BE2C (cell line): ENCODE measurements at places on chromosomes 11 and 22.
A peak's percentile ranks its signal among the peaks of the same experiment; 100 is the strongest.

DNA sequence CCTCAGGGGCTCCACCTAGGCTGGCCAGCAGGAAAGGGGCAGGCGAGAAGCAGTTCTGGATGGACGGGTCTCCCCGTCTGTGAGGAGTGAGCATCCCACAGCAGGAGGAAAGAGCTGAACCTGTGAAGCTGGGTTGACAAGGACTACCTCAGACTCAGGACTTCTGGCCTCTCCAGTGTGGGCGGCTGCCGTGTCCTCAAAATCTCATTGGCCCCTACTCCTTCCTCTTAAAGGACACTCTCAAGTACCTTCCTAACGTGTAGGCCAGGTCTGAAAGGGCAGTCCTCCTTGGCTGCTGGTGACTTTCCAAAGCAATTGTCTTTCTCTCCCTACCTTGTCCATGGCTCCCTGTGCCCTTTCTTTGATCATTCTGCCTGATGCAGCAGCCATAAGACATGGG is 107.0 kb upstream of the AKIP1 start:
- DNase-seq = no peak

DNA sequence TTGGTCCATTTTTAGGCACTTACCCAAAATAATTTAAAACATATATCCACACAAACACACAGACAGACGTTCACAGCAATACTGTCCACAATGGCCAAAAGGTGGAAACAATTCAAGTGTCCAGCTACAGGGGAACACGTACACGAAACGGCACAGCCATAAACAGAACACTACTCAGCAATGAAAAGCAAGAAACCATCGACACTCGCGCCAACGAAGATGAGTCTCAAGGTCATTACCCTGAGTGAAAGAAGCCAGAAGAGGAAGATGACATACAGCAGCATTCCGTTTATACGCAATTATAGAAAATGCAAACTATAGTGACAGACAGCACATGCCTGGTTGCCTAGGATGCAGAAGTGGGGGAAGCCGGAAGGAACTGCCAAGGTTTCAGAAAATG is 13.4 kb upstream of the COMT start:
- DNase-seq = no peak

- DNase-seq = no peak
Observed at GRCh38 chr11:113681282-113681681, 24.8 kb downstream of the TMPRSS5 start.

DNA sequence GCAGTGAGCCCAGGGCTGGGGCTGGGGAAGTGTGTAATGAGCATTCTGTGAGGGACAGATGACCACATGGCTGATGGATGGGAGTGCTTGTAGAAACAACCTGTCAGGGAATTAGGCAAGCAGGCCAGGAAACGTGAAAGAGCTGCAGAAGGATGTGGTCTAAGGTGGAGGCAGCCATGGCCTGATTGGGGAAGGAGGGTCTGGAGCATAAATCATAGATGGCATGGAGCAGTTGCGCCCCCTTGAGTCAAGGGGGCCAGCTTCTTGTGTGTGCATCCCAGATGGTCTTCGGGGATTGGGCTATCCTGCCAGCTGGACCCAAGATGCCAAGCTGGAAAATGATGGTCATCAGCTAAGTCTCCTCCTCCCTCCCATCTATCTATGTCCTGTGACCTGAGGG is 119.4 kb upstream of the CLPB start:
- peak; percentile 51 for DNase-seq

GRCh38 chr11:111911563-111912401 is at the start of gene CRYAB:
TSS of gene CRYAB (minus strand) at chr11:111911770. CDS start at chr11:111911724, 46 bp downstream.
- no peak for DNase-seq

GRCh38 chr22:28799606-28800307 is 612 bp downstream of the XBP1 start:
- peak; percentile 61 for DNase-seq

DNA sequence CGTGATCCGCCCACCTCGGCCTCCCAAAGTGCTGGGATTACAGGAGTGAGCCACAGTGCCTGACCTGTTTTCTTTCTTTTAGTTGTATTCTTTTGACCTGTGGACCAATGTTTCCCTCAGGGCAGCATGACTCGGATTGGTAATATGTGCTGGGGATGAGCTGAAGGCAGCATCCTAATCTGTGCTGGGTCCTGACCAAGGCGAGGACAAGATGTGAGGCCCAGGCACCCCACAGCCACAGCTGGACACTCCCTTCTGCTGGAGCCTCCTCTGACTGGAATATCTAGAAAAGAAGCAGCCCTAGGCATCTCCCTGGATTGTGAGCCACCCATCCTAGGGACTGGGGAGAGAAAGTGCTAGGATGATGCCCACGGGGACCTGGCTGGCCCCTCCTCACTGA is 105.4 kb downstream of the PDE2A start:
- DNase-seq = no peak

- no peak for DNase-seq
Observed at GRCh38 chr11:65056999-65057398, 1.4 kb downstream of the NAALADL1 start.

DNA sequence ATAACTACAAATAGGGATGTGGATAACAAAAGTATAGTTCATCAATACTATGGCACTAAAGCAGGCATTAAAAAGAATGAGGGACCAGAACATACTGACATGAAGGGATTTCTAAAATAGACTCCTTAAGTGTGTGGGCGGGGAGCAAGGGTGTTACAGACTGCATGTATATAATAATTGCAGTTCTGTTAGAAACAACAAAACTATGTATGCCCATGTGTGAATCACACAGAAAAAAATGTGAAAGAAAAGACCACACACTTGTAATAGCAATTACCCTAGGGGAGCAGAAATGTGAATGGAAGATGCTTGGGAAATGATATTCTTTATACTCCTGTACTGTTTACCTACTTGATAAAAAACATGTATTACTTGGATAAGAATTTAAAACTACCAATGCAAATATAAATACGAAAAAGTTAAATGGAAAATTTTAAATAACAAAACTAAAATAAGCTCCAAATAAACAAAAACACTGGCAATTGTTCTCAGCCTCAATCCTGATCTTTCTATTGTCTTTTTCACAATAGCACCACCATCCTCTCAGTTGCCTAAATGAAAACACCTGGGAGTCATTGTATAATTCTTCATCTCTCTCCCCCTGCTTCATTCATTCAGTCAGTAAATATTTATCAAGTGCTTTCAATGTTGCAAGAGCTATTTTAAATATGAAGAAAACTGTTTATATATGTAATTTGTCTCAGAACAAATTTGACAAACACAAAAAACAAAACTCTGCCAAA is 129.8 kb downstream of the FCHSD2 start:
- no peak for DNase-seq

- DNase-seq = no peak
Observed at GRCh38 chr22:43441751-43442150, 29.9 kb downstream of the MPPED1 start.

DNA sequence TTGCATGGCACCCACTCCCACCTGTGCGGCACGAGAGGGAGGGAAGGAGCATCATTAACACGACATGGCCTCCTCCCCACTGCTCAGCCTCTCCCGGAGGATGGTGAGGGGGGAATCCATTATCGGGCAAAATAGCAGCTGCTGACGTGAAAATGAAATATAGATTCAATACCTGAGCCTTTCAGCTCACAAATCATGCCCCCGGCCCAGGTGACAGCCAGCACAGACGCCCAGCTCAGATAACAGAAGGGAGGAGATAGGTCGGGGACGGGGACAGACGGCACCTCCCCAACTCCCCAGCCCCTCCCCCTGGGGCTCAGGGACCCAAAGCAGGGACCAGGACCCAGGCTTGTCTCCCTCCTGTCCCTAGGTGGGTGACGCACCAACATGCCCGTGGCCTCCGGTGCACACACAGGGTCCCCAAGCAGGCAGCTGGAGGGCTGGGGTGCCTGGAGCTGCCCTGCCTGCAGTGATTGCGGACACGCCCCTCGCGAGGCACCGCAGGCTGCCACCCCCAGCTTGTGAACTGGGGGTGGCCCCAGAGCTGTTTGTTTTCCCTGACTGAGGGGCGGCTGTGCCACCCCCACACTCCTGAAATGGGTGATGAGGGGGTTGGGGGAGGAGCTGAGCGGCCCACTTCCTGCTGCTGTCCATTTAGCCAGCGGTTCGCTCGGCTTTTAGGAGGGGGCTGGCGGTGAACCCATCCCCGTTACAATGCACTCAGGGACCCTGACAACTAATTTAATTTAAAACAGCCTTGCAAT is 31.7 kb downstream of the FLRT1 start:
- DNase-seq = no peak

- DNase-seq = peak; percentile 40
Observed at GRCh38 chr22:42283278-42284201, 13.1 kb upstream of the TCF20 start.
